NCI-H524 treated with DMSO at 0.1 percent for 48 hours (cell line): ENCODE measurements at places on chromosomes 3 and 15.

DNA sequence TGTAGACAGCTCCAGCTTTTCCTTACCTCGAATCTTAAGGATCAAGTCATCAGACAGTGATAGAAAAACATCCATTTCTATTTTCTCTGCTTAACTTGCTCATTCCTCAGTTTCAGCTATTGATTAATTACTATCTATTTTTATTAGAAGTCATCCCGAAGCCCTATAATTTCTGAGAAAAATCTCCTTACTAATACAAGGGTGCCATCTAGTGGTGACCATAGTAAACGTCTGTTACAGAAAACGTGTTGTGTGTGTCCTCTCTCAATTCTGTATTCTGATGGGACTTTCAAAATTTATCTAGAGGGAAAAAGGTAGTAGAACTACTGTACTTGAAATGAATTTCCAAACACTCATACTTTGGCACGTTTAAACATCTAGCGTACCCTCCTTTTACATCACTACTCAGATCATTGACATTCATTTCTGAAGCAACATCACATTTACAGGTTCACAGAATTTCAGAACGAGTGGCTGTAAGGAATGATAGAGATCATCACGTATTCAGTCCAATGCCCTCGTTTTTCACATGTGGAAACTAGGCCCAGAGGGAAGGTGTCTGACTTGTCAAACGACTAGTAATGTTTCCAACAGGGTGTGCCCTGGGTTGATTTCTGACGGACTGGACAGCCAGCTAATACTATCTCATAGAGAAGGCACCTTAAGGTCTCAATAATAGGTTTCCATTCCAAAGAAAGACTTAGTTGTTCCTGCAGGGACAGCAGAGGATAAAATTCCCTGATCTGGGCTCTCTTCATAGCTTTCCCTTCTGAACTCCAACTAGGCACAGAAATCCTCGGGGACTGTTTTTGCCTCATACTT is 25.6 kb downstream of the HACD2 start:
- peak; percentile 10 for DNase-seq

DNA sequence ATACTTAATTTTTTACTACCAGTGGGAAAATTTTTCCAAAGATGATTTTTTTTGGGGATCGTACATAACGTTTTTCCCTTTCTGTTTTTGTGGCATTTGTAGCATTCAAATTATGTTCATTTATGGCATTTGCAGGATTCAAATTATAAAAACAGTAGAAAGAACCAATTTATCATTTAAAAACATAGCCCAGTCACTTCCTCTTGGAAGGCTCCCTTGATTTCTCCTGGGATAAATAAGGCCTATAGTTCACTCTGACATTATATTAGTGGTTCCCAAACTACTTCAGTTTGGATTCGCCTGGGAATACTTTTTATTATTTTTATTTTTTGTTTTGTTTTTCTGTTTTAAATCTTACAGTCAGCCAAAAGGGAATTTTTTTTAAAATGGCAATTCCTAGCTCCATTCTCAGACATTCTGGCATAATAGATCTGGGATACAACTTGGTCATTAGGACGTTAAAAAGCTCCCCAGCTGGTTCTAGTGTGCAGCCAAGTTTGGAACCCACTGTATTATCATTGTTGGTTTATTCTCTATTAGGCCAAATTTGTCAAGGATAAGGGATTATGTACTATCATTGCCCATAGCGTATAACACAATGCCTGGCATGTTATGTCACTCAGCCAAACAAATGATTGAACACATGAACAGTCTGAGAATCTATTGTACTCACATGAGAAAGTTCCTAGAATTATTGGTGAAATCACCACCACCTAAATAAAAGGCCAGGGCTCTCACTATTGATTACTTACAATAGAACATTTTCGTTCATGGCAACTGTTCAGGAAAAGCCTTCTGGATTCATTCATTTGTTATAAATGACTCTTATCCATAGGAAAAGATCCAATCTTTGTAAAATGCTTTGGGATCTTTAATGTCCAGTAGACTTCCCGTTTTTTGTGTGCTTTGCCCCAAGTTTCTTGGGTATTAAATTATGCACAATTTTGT is 28.9 kb downstream of the RARB start:
- DNase-seq = no peak

- DNase-seq = no peak
Observed at GRCh38 chr15:35698331-35698730, 152.4 kb upstream of the DPH6 start.

DNA sequence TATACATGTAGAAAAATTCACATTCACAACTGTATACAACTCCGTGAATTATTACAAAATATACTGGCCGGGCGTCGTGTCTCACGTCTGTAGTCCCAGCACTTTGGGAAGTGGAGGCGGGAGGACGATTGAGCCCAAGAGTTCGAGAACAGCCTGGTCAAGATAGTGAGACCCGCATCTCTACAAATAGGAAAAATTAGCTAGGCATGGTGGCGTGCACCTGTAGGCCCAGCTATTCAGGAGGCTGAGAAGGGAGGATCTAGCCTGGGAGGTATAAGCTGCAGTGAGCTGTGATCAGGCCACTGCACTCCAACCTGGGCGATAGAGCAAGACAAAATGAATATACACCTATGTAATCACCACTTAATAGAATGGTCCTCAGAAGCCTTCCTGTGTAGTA is 1.3 kb downstream of the RAD51 start:
- no peak for DNase-seq

- DNase-seq = no peak
Observed at GRCh38 chr3:13556207-13556606, 7.3 kb downstream of the FBLN2 start.

GRCh38 chr3:127796045-127796830 is 26.1 kb downstream of the MGLL start:
- DNase-seq = no peak

DNA sequence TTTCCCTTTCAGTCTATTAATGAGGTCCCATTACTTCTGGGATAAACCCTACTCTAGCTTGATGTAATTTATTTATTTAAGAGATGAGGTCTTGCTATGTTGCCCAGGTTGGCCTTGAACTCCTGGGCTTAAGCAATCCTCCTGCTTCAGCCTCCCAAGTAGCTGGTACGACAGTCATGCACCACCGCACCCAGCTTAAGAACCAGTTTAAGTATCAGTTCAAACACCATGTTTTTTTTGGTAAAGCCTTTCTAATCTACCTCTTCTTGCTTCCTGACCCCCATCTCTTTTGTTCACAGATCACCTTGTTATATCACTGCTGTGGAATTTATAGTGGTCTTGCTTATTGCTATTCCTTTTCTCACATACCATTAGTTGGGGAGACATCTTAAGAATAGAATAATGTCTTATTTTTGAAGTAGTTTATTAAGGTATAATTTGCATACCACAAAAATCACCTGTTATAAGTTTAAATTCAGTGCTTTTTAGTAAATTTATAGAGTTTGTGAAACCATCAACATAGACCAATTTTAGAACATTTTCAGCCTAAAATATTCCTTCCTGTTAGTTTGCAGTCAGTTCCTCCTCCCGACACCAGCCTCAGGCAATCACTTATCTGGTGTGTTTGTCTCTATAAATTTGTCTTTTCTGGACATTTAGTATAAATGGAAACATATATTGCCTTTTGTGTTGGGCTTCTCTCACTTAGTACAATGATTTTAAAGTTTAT is 257.9 kb downstream of the PDCD6IP start:
- no peak for DNase-seq

GRCh38 chr15:60417112-60417511 is 19.3 kb upstream of the ANXA2 start:
- DNase-seq = no peak

DNA sequence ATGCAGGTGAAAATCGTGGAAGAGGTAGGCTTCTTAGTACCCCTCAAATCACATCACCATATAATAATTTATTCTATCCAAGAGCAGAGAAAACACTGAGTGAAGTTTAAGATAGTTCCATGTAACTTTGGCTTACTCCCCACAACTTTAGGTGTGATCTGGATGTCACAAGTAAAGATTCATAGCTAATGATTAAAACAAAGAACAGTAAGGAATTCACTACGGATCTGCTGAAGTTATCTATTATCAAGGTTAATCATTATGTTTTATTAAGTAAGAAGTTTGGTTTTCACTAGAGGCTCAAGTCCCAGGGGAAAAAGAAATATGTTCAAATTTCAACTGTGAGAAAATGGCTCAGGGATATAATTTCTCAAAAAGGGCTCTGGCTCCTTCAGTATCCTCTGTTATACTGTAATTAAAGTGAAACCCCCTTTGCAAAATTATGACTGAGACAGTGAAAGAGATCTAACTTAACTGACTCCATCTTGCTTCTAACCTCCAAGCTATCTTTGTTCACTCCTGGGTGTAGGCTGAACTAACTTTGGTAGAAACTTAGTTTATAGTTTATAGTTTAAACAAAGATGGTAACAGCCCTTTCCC is 17.1 kb downstream of the CD80 start:
- no peak for DNase-seq

- no peak for DNase-seq
Observed at GRCh38 chr3:48738926-48739616, 22.1 kb upstream of the IP6K2 start.

GRCh38 chr15:85886309-85886811 is 91.6 kb upstream of the KLHL25 start:
- DNase-seq = peak; percentile 100

DNA sequence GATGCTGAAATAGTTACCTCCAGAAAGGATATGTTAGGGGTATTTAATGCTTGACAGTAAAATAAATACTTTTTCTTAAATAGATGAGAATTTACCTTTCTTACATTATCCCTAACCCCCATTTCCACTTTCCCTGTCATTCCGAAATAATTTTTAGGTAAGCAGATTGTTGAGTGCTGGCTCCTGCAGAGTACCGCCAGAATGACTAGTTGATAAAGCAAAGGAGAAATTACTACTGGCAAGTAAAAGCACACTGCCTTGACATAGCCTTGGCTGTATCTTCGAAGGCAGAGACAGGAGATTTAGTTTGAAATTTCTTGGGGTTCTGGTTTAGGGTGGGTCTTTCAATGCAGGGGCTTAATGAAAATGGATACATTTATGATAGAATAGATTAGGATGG is 40.8 kb downstream of the LRRC49 start:
- DNase-seq = no peak

DNA sequence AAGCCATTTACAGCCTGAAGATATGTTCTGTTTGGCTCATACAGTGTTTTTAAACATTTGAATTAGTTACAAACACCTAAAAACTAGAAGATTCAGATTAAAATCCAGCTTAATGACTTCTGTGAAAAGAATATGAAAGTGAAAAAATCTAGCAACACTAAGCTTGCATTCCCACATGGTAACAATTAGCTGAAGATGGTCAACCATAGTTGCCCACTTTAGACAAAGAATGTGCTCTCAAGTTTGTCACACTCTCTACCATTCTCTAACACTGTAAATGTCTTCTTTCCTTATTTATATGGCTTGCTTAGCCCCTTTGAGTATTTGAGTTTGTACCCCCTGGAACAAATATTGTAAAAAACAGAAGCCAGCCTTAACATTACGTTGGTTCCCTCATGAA is 32.7 kb downstream of the HDGFL3 start:
- DNase-seq = no peak

- DNase-seq = no peak
Observed at GRCh38 chr3:189833996-189834395, 202.8 kb downstream of the TP63 start.

DNA sequence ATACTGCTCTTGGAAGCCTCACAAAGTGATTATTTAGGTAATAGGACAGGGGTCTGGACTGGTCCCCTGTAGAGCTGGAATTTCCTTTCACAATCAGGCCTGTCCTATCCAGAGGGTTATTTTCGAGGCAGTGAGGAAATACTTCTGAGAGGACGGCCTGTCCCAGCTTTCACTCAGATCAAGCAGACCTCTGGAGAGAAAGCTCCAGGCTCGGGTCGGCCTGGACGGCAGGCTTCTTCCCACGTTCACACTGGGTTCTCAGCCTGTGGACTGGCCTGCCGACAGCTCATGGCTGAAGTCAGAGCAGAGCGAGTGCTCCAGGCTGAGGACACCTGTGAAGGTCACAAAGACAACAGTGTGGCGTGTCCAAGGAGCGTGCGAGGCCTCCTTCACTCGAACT is 405.3 kb downstream of the VPS13C start:
- DNase-seq = no peak

DNA sequence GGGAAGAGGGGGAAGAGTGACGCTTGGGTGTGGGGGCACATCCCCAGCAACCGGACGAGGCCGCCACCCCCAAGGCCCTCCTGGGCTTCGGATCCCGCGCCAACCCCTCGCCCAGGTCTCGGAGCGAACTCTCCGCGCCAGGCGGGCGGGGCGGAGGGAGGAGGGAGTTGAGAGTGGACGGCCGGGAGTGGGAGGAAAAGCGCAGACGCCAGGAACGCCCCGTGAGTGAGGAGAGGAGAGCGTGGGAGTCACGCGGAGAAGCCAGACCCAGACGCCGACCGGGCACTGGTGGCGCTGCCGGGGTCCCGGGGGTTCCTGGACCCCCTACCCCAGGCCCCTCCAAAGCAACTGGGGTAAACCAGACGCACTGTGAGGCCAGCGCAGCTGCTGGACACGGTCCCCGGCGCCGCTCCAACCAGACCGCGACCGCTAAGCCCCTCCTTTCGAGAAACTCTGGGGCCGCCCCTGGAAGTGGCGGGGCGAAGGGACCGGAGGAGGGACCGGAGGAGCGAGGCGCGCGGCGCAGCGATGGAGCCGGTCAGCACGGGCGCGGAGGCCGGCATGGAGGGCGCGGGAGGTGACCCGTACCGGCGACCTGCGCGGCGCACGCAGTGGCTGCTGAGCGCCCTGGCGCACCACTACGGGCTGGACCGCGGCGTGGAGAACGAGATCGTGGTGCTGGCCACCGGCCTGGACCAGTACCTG is at the start of gene EFCC1:
EFCC1 (plus strand) TSS at position 204 of the 705 bp plus-strand sequence; CDS start at position 529, 325 bp downstream.
- no peak for DNase-seq

DNA sequence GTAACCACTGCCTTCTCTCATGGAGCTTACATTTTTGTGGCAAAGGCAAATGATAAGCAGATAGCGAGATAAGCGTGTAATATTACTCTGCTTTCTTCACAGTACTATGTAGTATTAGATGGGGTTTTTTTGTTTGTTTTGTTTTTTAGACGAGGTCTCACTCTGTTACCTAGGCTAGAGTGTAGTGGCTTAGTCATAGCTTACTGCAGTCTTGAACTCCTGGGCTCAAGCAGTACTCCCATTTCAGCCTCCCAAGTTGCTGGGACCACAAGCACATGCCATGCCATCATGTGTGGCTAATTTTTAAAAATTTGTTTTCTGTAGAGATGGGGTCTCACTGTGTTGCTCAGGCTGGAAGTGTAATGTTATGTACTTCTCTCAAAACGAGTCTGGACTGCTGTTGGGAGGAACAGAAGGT is 22.9 kb downstream of the MBNL1 start:
- DNase-seq = no peak

DNA sequence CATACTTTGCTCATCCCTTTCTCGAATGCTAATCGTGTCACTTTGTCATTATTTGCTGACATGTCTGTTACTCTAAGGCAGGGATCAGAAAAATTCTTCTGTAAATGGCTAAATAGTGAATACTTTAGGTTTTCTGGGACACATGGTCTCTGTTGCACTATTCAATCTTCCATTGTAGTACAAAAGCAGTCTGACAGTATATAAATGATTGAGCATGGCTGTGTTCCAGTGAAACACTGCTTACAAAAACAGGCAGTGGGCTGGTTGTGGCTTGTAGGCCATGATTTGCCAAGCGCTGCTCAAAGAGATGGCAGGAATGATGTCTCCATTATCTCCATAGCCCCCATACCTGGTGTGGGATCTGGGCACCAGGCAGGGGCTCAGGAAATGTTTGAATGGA is 45.6 kb downstream of the TMEM266 start:
- no peak for DNase-seq
